ENCODE measurements at places on chromosomes 3 and 15. TPM values are rescaled to one million over a fixed set of nuclear protein-coding genes. Genes with fewer than 3 reads are reported as not detected.

DNA sequence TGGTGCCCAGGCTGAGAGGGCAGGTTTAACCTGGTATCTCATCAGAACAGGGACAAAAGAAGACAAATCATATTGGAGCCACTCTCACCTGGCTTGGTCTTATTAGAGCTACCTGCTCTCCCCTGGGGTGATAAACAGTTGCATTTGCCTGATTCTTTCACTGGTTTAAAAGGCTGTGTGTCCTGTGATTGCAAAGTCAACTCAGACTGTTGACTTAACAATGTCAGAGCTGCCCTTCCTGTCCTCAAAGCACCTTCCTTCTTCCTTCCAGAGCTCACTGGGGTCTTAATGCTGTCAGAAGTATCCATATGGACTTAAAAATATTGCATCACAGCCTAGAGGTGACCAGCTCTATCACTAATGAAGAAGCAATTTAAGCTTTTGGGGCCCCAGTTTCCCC is 50.5 kb upstream of the MINAR1 start:
- no peaks in the 10 kb centered on the region for H3K36me3 ChIP-seq
- DNase-seq, result no peak
- H3K4me3 ChIP-seq, result no peak overlapping the region
- H3K27ac ChIP-seq, result no peak overlapping the region
- H3K27me3 ChIP-seq, result no peaks in the 10 kb centered on the region
- H3K4me1 ChIP-seq, result no peaks in the 10 kb centered on the region

GRCh38 chr15:97881346-97881965 is 79.0 kb upstream of the ARRDC4 start:
- no peak overlapping the region for H3K27ac ChIP-seq
- no peaks in the 10 kb centered on the region for H3K27me3 ChIP-seq
- no peak overlapping the region for H3K4me3 ChIP-seq
- no peaks in the 10 kb centered on the region for H3K4me1 ChIP-seq
- H3K36me3 ChIP-seq, result no peaks in the 10 kb centered on the region
- DNase-seq, result no peak

DNA sequence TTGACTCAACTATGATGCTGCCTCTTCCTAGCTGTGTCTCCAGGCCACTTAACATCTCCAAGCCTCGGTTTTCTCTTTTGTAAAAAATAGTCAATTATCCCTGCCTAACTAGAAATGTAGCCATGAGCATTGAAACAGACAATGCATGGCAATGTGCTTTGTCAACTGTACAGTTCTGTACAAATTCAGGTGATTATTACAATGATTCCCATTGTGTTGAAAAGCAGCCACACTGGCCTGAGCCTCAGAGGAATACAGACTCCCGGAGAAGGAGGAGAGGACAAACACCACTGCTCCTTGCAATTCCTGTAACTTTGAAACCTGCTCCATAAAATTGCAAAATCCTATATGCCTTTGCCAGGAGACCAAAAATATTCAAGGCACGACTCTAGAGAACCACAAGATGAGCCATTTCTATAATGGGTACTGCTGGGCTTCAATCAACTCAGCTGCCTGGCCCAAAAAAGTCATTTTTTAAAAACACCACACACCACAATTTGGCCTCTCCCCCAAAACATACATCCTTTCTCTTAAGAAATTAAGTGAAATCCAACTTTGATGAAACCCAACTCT is 28.6 kb downstream of the DAPK2 start:
- H3K27me3 ChIP-seq, result no peaks in the 10 kb centered on the region
- no peak for DNase-seq
- H3K36me3 ChIP-seq, result no peaks in the 10 kb centered on the region

GRCh38 chr3:172148241-172148640 is 108.9 kb downstream of the FNDC3B start:
- H3K4me3 ChIP-seq, result no peak overlapping the region
- no peak for DNase-seq
- no peaks in the 10 kb centered on the region for H3K36me3 ChIP-seq
- no peak overlapping the region for H3K27ac ChIP-seq
- no peaks in the 10 kb centered on the region for H3K4me1 ChIP-seq

DNA sequence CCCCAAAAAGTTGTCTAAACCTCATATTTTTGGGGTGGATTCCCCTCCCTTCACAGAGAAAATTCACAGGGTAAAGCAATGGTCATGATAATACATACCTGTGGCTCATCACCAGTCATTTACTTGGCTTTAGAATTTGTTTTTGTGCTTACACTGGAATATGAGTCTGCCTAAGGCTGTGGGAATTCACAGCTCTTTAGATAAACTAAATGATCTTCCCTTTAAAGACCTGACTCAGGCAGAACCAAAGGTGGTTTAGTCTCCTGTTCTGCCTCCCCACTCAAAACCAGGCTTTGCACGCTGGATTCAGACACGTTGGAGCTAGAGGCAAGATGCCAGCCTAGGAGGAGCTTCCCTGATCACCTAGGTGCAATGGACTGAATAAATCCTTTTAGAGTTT is 40.3 kb upstream of the BNC1 start:
- H3K4me3 ChIP-seq, result no peak overlapping the region
- no peak overlapping the region for H3K27ac ChIP-seq
- no peak for DNase-seq
- no peaks in the 10 kb centered on the region for H3K27me3 ChIP-seq

DNA sequence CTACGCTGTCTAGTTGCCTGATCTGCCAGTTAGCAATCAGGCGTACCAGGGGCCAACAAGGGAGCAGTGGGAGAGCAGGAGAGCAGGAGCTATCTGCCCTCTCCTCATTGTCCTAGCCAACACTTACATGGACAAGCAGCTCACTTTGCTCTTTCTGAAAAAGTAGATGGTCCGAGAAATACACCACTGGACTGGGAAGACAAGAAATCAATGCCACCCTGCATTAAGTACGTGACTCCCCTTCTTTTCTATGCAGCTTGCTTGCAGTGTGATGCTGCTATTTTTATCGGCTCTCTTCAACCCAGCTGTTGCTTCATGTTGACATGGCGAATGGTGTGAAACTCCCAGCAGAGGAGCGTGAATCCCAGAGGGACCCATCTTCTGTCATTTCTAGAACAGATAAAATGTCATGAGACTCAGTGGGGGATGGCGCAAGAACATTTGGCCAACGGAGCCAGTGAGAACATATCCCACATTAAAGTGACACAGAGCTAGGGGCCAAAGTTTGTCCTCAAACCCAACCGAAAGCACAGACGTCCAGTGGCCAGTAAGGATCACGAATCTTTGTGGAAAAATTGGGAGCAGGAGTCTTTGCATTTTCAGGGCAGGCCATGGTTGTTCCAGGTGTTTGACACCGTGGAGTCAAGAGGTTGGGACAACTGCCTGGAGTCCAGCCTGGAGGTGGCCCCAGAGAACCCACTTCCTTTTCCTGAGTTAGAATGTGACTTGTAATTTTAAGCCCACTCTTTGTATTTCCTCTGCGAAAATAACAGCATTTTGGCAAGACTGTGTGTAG is 53.7 kb upstream of the MEF2A start:
- no peak for DNase-seq
- no peaks in the 10 kb centered on the region for H3K27me3 ChIP-seq
- H3K27ac ChIP-seq, result no peak overlapping the region

- no peaks in the 10 kb centered on the region for H3K36me3 ChIP-seq
- no peak for DNase-seq
- no peak overlapping the region for H3K4me3 ChIP-seq
Observed at GRCh38 chr15:71060983-71061382, 54.3 kb upstream of the THSD4 start.

- DNase-seq, result peak; percentile 84
- H3K36me3 ChIP-seq, result no peaks in the 10 kb centered on the region
- H3K27ac ChIP-seq, result no peak overlapping the region
- H3K4me1 ChIP-seq, result peaks cover 6% of the 10 kb centered on the region
Observed at GRCh38 chr3:50372349-50372748, 13.0 kb upstream of the TMEM115 start.

DNA sequence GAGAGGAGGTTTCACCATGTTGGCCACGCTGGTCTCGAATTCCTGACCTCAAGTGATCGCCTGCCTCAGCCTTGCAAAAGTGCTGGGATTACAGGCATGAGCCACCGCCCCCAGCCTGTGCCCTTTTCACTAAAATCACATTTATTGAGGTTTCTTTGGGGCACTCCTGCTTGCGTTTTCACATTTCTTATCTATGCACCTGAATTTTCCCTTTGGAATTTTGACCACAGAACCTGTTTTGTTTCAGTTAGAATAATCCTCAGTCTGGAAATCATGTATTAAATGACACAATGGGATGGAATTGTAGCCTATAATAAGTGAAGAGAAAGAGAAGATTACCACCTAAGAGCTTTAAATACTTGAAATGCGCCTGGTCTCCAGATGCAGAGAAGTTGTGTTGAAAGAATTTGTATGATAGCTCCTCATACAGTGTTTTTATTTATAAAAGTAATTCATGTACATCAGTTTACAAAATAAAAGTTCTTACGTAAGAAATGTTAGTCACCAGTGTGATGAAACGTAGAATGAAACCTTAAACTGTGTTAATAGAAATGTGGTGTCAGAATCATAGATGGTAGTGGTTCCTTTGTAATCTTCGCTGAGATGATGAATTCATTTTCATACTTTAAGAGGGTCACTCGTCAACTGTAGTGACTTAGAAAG is 107.0 kb downstream of the TCF12 start:
- H3K36me3 ChIP-seq, result no peaks in the 10 kb centered on the region
- no peak overlapping the region for H3K4me3 ChIP-seq
- no peak overlapping the region for H3K27ac ChIP-seq
- H3K27me3 ChIP-seq, result no peaks in the 10 kb centered on the region

DNA sequence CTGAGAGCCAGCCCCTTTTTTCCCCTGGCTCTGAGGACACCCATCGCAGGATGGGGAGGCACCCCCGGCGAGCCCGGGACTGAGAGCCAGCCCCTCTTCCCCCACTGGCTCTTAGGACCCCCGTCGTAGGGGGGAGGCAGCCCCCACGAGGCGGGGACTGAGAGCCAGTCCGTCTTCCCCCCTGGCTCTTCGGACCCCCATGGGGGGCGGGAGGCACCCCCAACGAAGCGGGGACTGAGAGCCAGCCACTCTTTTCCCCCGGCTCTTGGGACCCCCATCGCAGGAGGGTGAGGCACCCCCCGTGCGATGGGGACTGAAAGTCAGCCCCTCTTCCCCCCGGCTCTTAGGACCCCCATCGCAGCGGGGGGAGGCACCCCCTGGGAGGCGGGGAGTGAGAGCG is 36.8 kb upstream of the SSUH2 start:
- no peak overlapping the region for H3K27ac ChIP-seq
- H3K4me1 ChIP-seq, result no peaks in the 10 kb centered on the region
- H3K4me3 ChIP-seq, result no peak overlapping the region
- no peak for DNase-seq
- no peaks in the 10 kb centered on the region for H3K36me3 ChIP-seq

DNA sequence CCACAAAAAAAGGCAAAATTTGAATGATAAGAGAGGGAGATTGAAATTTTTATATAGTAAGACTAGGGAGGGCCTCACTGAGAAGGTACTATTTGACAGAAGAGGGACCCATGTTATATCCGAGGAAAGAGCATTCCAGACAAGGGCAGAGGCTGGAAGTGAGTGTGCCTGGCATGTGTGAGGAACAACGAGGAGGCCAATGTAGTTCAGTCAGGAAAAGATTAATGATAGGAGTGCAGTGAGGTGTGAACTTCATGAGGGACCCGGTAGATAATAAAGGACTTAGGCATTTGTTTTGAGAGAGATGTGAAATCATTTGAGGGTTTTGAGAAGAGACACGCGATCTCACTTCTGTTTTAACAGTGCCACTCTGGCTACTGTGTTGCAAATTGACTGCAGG is 36.3 kb downstream of the ASTE1 start:
- H3K4me3 ChIP-seq, result no peak overlapping the region
- H3K27ac ChIP-seq, result no peak overlapping the region
- DNase-seq, result no peak
- H3K4me1 ChIP-seq, result no peaks in the 10 kb centered on the region
- H3K36me3 ChIP-seq, result no peaks in the 10 kb centered on the region

GRCh38 chr3:94460931-94461330 is 398.1 kb downstream of the NSUN3 start:
- H3K4me3 ChIP-seq, result no peak overlapping the region
- H3K27me3 ChIP-seq, result no peaks in the 10 kb centered on the region
- no peaks in the 10 kb centered on the region for H3K4me1 ChIP-seq
- H3K27ac ChIP-seq, result no peak overlapping the region
- no peaks in the 10 kb centered on the region for H3K36me3 ChIP-seq
- no peak for DNase-seq

- H3K27ac ChIP-seq, result no peak overlapping the region
- H3K27me3 ChIP-seq, result no peaks in the 10 kb centered on the region
- peaks cover 3% of the 10 kb centered on the region for H3K4me1 ChIP-seq
- DNase-seq, result no peak
- no peak overlapping the region for H3K4me3 ChIP-seq
Observed at GRCh38 chr3:141049681-141050080, 1.5 kb upstream of the SPSB4 start.

GRCh38 chr3:33364060-33364459 is 76.1 kb downstream of the UBP1 start:
- H3K4me3 ChIP-seq, result no peak overlapping the region
- no peak overlapping the region for H3K27ac ChIP-seq
- no peaks in the 10 kb centered on the region for H3K36me3 ChIP-seq

DNA sequence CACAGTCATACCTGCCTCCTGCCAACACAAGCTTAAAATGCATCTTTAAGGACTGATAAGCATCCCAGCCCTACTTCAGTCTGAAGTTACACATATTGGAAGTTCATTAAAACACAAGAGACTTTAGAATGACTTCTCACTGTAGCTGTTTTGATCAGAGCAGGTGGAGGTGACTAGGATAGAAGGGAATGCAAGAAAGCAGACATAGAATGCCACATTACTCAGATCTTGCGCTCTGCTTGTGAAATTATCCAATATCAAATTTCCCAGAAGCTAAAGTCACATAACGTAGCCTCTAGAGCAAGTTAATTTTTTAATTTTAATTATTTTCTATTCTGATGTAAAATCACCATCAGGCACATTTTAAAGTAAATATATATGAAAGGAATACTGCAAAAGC is 306.5 kb downstream of the PLOD2 start:
- no peaks in the 10 kb centered on the region for H3K36me3 ChIP-seq
- H3K27me3 ChIP-seq, result no peaks in the 10 kb centered on the region
- no peak overlapping the region for H3K27ac ChIP-seq
- no peaks in the 10 kb centered on the region for H3K4me1 ChIP-seq
- DNase-seq, result no peak

GRCh38 chr3:150410311-150411105 is 2.4 kb downstream of the TSC22D2 start:
- H3K36me3 ChIP-seq, result no peaks in the 10 kb centered on the region
- H3K27ac ChIP-seq, result peak overlapping the region; percentile 99
- H3K27me3 ChIP-seq, result no peaks in the 10 kb centered on the region
- peaks cover 6% of the 10 kb centered on the region for H3K4me1 ChIP-seq
- DNase-seq, result peak; percentile 68

TMEM45A gene
- total RNA-seq, result 0.66 TPM

CHSY1 gene
- 8.1 TPM for total RNA-seq

TNFAIP8L3 gene
- total RNA-seq, result 3.3 TPM

RARB gene
- 2.5 TPM for total RNA-seq

CASR gene
- total RNA-seq, result 1.7 TPM
